ENCODE measurements at places on chromosomes 16 and 17.
A peak's percentile ranks its signal among the peaks of the same experiment; 100 is the strongest.

GRCh38 chr17:10563991-10564660, 14.7 kb upstream of the MYH2 start:
- DNase-seq, result no peak

GRCh38 chr16:77888871-77889270, 100.5 kb downstream of the VAT1L start:
- no peak for DNase-seq

- DNase-seq, result no peak
Observed at GRCh38 chr16:50153596-50154419, 702 bp downstream of the TENT4B start.

GRCh38 chr16:14496786-14497185, 133.3 kb downstream of the PARN start:
- DNase-seq, result no peak

DNA sequence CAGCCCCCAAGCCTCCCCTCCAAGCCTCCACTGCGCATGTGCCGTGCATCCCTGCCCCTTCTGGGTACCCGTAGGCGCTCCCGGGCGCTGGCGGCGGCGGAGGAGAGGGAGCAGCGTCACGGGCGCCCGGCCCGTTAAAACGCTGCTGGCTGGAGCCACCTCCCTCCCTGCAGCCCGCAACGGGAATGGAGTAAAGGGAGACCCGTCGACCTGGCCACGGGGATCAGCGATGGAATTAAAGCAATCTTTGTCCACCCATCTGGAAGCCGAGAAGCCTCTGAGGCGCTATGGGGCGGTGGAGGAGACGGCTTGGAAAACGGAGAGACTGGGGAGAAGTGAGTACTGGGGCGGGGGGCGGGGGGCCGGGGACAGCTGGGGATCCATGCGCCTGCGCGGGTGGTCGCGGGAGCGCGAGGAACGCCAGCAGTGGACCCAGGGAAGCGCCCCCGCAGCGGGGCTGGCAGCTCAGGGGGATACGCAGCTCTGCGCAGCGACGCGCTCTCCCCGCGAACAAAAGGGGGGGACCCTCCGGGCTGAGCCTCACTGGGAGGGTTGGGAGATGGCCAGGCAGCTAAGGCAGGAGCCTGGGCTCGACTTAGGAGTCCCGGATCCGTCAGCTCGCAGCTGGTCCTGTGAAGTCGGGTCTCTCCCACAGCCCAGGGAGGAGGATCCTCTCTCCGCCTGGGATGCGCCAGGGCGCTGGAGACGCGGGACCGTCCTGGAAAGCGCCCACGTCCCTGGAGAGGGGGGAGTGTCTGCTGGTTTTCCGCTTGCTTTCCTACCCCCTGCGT, at the start of gene BMERB1:
BMERB1 (plus strand) TSS at position 164 of the 791 bp plus-strand sequence; CDS start at position 230, 66 bp downstream.
- DNase-seq, result peak; percentile 45

- DNase-seq, result no peak
Observed at GRCh38 chr17:61486135-61487120, 34.2 kb downstream of the TBX4 start.

DNA sequence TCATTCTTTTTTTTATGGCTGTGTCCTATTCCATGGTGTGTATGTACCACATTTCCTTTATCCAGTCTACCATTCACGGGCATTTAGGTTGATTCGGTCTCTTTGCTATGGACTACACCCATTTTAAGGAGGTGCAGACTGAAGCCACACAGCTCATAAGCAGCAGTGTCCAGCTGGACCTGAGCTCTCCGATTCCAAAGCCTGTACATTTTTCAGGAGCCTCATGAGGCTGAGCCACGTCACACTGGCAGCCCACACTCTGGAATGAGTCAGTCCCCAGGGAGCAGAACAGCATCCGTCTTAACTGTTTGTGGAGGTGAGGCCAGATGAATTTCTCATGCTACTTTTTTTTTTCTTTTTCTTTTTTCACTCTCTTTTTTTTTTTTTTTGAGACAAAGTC, 116.1 kb downstream of the C16orf95 start:
- no peak for DNase-seq

DNA sequence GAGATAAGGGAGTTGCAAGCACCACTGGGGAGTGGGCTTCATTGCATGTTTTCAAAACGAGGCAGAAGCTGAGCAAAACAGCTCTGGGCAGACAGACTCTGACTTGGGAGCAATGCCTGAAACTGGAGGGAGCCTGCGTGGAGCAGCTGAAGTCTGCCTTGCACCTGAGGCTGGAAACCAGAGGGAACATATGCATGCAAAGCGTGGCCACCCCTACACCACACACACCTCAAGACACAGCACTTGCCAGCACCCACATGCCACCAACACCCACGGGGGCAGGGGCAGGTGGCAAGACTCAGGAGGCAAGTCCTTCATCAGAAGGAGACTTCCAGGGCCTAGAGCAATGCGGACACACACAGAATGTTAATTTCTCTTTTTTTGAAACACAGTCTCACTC, 45.8 kb downstream of the COTL1 start:
- no peak for DNase-seq

- no peak for DNase-seq
Observed at GRCh38 chr16:14456793-14457481, 173.1 kb downstream of the PARN start.

DNA sequence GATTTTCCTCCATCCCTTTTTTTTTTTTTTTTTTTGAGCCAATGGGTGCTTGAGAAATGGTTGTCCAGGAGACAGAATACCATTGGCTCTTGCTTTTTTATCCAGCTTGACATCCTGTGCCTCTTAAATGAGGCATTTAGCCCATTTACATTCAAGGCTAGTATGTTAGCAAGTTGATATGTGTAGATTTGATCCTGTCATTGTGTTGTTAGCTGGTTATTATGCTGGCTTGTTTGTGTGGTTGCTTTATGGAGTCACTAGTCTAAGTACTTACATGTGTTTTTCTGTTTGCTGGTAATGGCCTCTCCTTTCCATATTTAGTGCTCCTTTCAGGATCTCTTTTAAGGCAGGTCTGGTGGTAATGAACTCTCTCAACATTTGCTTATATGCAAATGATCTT, 14.1 kb upstream of the SLFN11 start:
- no peak for DNase-seq

- DNase-seq, result no peak
Observed at GRCh38 chr17:31499771-31500554, 108.5 kb downstream of the RAB11FIP4 start.

GRCh38 chr17:46777943-46778915, 40.3 kb downstream of the WNT3 start:
- DNase-seq, result no peak

DNA sequence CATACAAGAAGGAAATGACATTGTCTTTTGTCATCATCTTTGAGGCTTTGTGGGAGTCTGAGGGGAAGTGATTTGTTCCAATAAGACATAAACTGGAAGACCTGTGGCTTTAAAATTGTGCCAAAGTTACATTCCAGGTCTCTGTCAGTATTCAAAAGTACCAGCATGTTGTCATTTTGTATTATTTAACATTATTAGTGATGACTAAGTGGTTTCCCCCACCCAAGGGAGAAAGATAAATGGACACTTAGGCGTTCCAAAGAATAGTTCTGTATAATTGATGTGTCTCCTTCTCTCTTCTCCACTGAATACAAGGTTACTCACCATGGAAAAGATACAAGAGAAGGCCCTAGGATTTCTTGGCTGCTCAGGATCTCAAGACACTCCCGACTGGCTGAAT, 3.8 kb downstream of the CFAP97D1 start:
- DNase-seq, result no peak

DNA sequence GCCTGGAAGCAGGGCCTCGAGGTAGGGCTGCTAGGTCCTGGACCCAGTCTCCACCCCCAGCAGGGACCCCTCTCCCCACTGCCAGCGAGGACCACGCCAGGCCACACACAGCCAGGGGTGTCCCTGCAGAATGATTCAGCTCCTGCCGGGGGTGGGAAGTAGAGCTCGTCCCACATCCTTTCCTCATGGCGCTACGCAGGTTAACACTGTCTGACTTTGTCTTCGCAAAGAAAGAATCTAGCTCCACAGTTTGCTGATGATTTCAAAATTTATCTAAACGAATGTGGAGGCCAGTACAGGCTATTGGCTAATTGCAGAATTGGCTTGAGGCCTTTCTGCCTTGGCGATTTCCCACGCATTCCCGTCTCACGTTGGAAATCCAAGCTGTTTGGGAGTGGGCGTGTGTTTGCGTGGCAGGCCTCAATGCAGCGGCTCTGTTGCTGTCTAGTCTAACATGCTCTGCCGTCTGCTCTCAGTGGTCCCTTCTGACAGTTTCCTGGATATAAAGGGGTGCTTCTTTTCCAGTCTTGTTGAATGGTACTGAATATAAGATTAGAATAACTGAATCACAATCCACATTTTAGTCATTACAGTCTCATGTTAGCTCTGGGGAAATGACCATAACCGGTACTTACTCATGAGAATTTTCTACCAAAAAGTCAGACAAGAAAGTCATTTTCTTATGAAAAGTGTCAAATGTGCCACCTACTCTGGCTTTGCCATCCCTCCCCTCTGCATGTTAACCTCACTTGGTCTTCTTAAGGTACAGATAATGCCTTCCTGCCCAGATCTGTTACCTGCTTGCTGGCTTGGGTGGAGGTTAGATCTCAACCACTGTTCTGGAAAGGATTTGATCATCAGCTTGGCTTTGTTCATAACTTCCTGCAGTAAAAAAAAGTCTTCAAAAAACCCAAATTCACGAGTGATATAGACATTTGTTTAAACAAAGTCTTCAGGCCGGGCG, 252.4 kb downstream of the NTN1 start:
- no peak for DNase-seq

DNA sequence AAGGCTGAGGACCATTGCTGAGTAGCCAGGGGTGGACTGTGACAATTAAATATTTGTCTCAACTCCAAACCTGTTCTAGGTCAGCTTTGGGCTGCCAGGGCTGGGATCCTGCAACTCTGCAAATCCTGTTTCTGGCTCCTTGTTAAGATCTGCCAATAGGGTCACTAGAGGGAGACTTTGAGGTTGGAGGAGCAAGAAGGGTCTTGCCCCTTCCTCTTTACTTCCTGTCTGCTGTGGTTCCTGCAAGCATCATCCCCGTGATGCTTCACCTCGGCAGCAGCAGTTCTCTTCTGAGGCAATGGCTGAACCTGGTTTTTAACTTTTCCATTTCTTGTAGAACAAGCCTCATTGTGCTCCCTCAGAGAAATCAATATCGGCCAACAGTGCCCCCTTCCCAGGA, 124.6 kb downstream of the IRX5 start:
- DNase-seq, result no peak

DNA sequence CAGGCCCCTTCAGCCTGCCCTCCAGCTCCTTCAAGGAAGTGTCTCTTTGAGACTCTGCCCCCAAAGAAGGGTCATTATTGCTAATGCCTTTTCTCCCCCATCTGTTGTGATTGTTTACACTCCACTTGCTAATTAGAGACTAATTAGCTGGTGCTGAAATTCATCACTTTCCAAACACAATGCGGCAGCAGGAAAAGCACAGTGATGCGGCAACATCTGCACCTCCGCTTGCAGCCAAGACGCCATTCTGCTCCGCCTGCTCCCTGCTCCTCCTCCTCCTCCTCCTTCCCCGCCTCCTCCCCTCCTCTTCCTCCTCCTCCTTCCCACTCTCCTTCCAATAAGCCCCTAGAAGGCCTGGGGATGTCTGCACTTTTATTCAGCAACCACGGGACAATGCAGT, 110.5 kb downstream of the SDK2 start:
- DNase-seq, result no peak

- no peak for DNase-seq
Observed at GRCh38 chr16:87576171-87576570, 26.1 kb upstream of the JPH3 start.

- DNase-seq, result no peak
Observed at GRCh38 chr17:64171041-64171440, 41.1 kb upstream of the ERN1 start.

DNA sequence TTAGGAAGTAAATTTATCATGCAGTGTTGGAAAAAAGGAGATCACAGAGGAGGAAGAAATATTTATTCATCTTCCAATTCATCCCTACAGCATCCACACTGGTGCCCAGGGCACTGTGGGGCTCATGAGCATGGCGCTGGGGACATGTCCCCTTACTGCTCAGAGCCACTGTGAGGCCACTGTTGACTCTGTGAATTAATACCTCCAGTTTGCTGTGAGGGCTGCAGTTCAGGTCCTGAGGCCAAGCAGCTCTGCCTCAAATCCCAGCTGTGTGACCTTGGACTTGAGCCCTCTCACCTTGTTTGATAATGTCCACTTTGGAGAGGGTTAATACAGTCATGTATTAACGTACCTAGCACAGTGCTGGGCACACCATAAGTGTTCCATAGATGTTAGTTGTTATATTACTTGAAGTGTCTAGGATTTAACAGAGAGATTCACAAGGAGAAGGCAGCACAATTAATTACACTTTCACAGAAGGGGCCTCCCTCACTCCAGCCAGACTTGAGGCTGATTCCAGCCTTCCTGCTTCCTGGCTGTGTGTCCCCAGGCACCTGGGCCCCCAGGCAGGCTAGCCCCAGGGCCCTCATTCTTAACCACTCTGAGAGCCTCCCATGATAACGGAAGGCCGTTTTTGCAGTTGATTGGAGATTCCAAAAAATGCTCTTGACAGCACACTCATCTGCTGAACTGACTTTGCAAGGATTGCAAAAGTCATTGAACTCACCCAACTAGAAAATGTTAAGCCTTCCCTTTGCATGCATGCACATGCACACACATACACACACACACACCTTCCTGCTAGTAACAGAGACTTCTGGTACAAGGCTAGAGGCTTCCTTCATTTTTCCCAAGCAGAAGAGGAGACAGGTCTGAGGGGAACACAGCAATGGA, 29.4 kb downstream of the KATNIP start:
- DNase-seq, result no peak

DNA sequence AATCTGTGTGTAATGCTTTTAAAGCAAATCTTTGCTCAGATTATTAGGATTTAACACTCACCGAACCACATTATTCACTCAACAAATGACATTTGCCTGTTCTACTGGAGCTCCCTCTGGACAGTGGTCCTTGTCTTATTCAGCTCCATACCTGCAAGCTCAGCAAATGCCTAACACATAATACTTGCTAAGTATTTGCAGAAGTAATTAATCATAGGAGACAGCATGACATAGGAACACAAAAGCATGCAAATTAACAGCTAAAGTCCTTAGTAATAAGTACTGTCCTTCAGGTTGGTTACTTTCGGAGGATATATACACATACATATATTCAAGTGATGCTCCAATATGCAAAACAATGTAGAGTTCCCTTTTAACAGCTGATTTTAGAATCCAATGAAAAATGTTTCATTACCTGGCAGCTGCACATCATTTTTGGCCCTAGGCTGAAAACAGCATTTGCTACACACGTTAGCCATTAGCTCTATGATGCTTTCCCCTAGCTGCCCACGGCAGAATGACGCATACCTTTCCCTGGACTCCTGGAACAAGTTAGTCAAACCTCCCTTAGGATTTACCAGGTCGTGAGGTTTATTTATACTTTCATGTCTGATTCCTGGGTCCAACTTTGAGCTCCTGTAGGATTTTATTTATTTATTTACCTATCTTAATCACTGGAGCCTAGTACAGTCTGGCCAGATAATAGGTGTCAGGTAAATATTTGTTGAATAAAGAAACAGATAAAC, 8.6 kb downstream of the BRD7 start:
- no peak for DNase-seq

- DNase-seq, result no peak
Observed at GRCh38 chr16:11696266-11697012, 28.2 kb downstream of the SNN start.

Data from CD4-positive, alpha-beta T cell (primary cell).